Fibroblast of villous mesenchyme (primary cell): ENCODE measurements at places on chromosomes 16 and 17. TPM values are rescaled to one million over a fixed set of nuclear protein-coding genes. Genes with fewer than 3 reads are reported as not detected.

The PRSS33 gene
- total RNA-seq = not detected in 2 replicates

The TERB1 gene
- total RNA-seq = under 0.01 TPM in 1 of 2 replicates, not detected in the other

The CACNA1H gene
- total RNA-seq = 11.7 and 12.2 TPM in 2 replicates

DNA sequence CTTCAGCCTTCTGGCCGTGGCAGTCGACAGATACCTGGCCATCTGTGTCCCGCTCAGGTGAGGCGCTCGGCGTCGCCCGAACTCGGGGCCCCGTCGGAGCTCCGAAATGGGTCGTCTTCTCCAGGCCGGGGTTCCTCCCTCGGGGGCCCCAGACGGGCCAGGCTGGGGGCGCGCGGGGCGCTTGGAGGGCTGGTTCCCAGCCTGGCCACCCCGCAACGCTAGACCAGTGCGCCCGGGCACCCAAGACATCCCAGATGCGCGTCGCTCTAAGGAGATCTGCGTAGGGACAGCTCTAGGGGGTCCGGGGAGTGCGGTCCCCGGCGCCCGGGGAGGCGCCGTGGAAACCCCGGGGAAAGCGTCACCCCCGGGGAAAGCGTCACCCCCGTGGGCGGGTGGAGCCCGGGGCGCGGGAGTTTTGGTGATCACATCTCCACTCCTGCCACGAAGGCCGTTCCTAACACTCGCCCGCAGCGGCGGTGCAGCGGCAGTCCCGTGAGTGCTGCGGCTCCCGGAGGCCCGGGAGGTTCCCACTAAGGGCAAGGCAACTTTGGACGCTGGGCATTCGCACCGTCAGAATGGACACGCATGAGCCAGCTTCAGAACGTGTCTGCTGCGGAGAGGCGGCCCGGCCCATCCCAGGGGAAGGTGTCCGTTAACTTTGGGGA, 729 bp downstream of the ADORA2B start:
- DNase-seq = peak; percentile 45

- DNase-seq = peak; percentile 84
Observed at GRCh38 chr17:45235416-45236281, 14.0 kb downstream of the FMNL1 start.

- no peak for DNase-seq
Observed at GRCh38 chr16:46862555-46863447, 21.4 kb upstream of the GPT2 start.

DNA sequence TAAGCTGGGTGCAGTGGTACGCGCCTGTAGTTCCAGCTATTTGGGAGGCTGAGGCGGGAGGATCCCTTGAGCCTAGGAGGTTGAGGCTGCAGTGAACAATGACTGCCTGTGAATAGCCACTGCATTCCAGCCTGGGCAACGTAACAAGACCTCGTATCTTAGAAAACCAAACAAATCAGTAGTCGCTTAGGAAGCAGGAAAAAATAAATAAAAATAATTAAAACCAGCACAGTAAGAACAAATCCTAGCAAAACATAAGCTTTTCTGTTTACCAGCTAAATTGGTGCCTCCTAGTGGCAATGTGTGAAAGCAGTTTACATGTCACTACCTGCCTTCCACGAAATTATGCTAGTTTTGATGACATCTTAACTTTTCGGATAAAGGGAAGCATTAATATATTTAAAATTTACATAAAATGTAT, 1.3 kb downstream of the ARMC5 start:
- DNase-seq = peak; percentile 75

- no peak for DNase-seq
Observed at GRCh38 chr16:74637742-74638453, 28.8 kb downstream of the RFWD3 start.

DNA sequence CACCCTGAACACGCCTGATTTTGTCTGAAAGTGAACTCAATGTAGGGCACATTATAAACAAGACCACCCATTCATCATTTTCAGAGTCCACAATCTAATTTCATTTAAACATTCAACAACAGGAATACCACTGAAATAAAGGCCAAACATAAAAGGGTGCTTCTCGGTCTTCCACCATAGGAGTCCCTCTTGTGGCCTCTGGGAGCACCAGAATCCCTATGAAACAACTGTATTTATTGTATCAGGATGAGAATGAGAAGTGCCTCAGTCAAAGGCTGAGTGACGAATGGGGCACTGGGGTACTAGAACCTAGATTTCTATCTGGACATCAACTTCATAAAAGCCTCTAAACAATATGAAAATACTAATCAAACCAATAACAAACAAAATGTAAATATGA, 40.4 kb downstream of the NXPH3 start:
- no peak for DNase-seq
